ENCODE measurements at places on chromosomes 12 and 14.

GRCh38 chr12:51200806-51201205 is 17.1 kb downstream of the POU6F1 start:
- no peak for DNase-seq

DNA sequence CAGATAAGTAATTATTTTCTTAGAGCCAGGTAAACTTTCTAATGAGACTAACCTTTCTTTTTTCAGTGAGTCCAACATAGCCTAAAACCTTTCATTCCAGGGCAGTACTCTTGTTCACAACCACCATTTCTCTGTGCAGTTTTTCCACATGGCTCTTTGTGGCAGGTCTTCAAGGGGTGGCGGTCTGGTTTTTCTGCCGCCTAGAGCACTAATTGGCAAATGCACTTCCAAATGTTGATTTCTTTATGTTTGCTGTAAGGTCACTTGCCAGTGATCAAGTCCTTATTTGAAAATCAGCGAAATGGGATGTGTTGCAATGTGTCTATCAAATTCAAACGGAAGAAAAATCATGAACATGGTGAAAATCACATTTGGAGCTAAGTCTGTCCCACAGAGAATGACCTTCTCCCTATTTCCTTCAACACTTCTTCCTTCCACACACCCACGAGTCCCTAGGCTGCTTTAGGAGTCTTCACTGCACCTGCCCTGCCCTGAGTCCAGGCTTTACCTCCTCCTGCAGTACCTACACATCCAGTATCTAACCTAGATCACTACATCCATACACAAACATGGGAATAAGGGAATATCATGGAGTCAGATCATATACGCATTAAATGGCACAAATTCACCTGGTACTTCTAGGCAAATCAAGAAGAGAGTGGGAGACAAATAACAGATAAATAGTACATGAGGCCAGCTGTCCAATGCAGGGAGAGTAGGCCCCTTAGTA is 1.9 kb downstream of the SRGAP1 start:
- DNase-seq, result no peak

DNA sequence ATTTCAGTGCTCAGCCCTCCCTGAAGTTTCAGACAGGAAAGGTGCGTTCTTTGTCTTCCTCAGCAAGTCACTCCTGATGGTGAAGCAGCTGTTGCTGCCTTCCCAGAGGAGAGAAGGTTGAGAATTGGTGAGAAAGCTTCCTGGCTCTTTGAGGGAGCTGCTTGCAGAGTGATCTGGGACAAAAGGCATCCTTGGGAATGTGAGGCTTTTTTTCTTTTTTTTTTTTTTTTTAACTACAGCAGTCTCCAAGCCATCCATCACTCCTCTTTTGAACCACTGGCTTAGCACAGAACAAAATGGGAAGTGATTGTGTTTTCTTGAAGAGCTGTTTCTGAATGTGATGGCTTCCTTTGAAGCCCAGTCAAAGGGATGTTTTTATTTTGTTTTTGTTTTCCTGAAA is 120.4 kb upstream of the LRIG3 start:
- no peak for DNase-seq

DNA sequence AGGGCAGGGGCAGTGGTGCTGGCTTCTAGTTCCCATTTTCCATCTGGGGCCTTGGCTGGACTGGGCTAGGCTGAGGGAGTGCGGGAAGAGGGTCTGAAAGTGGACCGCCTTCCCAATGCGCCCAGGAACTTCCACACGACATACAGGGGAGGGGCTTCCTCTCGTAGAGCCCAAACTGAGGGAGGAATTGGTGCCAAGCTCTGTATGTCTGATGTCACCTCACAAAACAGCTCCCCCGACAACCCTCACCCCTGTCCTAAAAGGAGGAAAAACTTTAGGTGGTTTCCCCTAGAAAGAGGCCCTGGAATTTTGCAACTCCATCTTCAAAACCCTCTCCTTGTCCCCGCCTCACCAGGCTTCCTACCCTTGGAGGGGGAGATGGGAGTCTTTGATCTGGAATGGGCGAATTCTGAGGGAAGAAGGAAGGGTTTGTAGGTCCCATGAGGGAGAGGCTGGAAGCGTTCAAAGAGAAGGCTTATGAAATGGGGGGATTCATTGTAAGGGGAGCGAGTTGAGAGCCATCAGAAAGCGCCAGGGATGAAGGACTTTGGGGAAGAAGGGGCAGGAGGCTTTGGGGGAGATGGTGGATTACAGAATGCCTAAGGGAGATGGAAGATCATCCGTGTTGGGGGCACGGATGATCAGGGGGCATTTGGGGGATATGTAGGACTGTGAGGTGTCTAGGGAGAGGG is 844 bp downstream of the GLTP start:
- no peak for DNase-seq

GRCh38 chr14:80445605-80446004 is 234.3 kb upstream of the DIO2 start:
- DNase-seq, result no peak

DNA sequence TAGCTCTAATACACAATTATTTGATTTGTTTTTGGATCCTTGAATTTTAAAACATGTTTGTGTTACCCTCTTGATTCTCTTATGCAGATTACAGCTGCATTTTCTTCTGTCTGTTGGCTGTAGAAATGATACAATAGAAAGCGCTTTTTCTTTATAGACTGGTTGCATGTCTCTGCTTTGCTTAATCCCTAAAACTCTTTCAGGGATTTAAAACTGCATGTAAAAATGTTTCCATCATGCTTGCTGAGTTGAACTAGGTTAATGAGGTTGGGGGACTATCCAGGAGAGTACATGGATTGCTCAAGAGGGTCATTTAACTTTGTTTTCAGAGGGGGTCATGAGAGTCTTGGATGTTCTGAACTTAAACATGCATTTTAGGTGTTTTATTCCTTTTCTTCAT is 166.4 kb upstream of the IFNG-AS1 start:
- no peak for DNase-seq

DNA sequence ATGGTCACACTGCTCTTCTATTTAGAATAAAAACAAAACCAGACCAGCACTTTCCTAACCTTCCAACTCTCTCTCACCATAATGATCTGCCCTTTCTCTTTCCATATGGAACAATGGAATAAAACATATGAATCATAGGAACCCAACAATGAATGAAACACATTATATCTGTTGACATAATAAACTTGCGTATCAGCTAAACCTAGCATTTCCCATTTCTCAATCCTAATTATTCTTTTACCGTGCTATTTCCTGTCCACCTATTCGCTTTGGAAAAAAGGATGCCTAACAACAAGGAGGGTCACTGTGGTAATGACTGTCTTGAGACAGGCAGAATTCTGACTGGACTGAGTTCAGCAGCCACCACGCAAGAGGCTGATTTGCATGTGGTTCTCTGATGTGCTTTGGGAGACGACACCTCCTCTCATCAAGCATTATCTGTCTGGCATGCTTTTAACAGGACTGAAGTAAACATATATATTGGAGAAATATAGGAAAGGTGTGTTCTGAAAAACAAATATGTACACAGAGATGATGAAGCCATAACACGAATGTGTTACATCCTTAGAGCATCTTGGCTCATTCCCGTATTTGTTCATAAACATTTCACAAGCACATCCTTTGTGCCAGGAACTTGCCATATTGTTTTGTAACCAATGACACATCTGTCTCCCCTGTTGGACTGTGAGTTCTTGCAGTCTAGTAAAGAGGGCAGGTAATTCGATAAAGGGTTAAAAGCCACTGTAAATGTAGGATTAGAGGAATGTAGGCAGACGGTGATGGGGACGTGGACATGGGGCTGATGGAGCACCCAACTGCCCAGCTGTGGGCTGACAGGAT is 87.7 kb downstream of the PTPRB start:
- DNase-seq, result no peak

DNA sequence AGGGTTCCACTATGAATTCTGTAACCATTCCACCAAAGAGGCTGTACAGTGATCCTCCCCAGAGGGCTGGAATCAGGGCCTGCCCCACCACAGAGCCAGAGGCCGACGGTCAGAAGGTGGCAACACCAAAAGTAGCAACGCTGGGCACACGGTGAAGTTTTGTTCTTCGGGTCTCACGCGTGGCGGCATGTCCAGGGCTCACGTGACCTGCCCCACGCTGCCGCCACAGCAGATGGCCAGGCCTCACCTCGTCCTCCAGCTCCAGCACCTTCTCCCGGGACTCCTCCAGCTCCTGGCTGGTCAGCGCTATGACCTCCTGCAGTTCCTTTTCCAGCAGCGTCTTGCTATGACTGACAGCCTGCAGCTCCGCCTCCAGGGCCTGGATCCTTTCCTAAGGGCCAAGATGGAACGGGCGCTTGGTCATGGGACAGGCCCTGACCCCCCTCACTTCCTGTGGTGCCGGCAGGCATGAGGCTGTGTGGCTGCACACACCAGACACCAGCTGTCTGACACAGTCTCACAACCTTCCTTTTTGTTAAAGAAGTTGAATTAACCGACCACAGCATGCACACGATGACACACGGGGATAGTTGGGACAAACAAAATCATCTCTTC is 22.4 kb upstream of the ANKLE2 start:
- no peak for DNase-seq

DNA sequence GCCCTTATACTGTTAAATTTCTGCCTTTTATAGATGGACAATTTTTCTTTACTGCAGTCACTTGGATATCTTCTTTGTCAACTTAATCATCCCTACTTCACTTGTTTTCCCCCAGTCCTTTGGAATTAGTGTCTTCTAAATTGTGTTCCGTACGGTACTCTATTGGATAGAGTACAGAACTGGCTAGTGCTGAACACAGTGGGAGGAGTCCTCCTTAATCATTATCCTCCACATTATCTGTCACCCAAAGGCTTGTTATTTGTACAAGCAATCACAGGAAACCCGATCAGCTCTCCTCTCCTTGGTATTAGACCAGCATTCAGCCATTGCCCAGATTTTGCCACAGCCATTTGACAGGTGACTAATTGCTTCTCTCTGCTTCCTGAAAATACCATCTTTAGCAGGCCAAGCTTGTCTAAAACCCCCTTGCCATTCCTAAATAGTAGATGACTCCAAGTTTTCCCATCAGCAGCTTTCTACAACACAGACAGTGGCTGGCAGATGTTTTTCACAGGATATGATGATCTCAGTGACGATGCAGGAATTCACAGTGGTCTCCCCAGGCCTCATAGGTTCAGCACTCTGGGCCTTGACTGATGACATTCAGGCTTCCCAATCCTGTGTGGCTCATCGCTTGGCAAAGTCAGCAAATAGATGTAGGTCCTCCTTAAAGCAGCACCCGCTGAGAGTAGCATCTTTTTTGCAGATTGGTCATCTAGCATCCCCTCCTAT is 216.0 kb upstream of the RGS6 start:
- no peak for DNase-seq

Data from coronary artery (tissue), 2 donors.